ENCODE measurements at places on chromosomes 11 and 22.

DNA sequence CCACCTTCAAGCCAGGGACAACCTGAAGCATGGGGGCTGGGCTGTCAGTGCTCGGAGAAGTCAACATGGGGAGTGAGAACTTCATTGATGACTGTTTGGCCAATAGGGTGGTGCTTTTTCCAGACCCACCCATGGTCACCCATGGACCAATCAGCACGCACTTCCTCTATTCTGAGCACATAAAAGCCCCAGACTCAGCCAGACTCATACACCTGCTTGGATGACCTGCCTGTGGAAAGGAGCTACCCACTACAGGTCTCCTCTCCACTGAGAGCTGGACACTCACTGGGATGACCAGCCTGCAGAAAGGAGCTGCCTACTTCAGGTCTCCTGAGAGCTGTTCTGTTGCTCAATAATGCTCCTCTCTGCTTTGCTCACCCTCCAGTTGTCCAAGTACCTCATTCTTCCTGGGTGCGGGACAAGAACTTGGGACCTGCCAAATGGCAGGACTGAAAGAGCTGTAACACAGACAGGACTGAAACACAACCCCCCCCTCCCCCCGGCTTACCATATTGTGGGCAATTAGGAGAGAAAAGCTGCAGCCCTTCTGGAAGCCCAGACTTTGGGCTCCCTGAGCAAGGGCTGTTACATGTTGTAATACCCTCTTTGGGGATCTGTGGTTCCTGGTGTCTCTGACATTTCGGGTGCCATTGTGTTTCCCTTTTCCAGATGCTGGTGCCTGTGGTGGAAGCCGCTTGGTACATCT lies 44.4 kb upstream of the WNT11 start:
- no peak for DNase-seq

- DNase-seq: no peak
Observed at GRCh38 chr11:95586661-95587060, 202.9 kb downstream of the FAM76B start.

DNA sequence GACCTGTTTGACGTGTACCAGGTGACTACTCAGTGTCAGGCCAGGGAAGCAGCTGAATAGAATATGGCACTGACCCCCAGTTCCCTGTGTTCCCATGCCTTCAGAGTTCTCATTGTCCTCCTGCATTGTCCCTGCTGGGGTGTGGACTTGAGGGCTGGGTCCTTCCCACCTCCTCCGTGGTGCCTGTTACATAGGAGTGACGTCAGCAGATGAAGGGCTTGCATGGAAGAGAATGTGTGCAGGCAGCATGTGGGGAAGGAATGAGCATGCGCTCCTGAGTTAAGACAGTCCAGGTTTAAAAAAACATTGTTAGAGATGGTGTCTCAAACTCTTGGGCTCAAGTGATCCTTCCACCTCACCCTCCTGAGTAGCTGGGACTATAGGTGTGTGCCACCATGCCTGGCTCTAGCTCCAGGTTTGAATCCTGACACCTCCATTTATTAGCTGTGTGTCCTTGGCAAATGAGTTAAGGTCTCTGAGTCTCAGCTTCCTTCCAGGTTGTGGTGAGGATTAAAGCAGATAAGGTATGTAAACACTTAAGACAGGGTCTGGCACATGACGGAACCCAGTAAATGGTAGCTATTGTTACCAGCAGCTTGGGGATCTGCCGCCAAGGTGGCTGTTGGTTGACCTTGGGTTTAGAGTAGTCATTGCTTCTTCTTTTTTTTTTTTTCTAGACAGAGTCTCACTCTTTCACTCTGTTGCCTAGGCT lies 7.5 kb upstream of the SOX10 start:
- DNase-seq: no peak

DNA sequence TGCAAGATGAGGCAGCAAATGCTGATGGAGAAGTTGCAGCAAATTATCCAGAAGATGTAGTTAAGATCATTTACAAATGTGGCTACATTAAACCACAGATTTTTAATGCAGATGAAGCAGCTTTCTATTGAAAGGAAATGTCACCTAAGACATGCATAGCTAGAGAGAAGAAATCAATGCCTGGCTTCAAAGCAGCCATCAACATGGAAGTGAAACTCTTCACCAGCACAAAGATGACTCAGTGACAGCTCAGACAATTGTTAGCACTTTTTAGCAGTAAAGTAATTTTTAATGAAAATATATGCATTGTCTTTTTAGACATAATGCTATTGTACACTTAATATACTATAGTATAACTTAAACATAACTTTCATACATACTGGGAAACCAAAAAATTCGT lies 71.4 kb downstream of the FANCF start:
- DNase-seq: no peak

DNA sequence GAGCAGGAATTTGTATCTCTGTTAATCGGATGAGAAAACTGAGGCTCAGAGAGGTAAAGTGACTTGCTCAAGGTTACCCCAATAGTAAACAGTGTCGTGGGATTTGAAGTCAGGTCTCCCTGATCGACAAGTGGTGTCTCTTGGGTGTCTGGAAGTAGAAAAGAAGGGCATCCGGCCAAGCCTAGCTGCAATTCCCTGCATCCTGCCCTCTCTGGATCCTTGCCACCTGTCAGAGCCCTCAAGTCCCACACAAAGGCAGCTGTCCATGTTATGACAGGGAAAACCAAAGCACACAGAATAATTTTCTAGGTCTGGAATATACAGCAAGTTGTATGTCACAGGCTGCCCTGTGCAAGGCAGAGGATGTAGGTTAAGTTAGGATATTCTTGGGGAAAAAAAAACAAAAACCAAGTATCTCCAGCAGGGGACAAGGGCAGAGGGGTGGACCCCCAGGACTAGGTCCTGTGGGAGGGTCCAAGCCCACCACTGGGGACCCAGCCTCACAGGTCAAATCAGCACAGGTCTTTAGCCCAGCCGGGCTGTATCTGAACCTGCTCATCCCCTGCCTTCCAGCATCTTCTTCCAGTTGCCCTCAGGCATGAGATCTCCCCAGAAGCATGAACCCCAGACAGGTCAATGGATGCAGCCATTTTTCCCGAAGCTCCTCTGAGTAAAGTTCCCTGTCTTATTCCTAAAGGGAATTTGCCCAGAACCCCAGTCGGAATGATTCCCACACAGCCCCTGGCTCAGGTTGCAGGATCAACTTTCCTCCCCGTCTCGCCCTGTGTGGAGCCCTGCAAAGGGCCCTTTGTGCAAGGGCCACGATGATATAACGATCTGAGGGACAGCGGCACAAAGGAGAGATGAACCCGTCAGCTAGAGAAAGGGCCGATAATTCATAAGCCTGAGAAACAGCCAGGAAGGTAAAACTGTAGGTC lies 15.0 kb downstream of the USH1C start:
- no peak for DNase-seq

DNA sequence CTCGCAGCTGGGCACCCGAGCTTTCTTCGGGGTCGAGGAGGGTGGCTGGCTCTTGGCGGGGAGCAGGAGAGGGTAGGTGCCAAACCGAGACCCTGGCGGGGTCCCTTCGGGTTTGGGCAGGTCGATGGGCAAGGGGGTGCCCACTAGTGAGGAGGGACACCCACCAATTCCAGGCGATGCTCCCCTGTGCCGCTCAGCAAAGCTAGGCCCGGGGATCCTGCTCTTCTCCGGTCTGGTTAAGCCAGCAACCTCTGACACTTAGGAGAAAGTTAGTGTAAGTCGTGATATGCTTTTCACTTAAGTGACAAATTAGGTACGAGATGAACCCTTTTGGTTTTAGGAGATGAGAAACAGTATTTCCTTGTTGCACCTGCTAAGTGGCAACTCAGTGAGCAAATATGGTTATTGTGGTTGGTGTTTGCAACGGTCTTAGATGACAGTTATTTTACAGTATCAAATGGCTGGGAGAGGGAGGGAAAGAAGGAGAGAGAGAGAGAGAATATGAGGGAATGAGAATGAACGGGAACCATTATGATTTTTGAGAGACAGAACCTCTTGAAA lies 565 bp downstream of the NUCB2 start:
- DNase-seq: no peak

DNA sequence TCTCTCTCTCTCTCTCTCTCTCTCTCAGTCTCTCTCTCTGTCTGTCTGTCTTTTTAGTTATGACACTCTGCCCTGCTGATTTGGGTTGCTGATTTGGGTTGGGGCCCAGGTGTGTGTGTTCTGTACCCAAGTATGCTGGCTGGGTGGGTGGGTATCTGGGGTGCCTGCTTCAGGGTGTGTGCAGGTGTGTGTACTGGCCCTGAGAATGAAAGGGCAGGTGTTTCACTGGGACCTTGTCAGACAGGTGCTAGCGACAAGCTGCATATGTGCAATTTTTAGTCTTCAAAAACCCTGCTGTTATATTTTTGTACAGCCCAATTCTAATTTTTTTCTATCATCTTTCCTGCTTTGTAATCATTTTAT lies 943 bp downstream of the CSF2RB start:
- DNase-seq: no peak

DNA sequence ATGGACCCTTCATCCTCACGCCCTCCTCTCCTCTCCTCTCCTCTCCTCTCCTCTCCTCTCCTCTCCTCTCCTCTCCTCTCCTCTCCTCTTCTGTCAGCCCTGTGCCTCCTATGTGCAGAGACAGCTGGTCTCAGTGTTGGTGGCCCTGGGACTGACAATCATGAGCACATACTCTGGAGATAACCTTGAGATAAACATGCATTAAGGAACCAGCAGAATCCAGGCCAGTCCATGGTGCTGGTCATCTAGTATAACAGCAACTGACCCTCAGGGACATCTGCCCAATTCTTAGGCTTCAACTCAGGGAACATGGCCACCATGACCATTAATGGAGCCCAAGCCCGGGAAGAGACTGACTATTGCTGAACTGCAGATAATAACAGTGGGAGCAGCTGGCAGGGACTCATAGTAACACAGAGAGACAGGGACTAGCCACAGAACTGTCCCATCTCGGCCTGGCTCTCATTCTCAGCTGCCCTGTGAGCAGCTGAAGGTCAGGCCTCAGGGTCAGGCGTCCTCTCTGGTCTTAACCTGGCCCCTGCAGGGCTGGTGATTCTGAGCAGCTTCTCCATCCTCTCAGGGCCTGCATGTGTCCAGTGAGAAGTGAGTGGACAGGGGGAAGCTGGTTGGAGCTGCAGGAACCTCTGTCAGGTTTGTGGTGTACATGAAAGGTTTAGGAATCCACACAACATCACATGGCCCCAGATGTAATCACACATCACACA lies 45.4 kb downstream of the GGTLC2 start:
- DNase-seq: no peak
